T-cell (primary cell): ENCODE measurements at places on chromosomes 7 and 10. TPM values are rescaled to one million over a fixed set of nuclear protein-coding genes. Genes with fewer than 3 reads are reported as not detected.
A peak's percentile ranks its signal among the peaks of the same experiment; 100 is the strongest.

DNA sequence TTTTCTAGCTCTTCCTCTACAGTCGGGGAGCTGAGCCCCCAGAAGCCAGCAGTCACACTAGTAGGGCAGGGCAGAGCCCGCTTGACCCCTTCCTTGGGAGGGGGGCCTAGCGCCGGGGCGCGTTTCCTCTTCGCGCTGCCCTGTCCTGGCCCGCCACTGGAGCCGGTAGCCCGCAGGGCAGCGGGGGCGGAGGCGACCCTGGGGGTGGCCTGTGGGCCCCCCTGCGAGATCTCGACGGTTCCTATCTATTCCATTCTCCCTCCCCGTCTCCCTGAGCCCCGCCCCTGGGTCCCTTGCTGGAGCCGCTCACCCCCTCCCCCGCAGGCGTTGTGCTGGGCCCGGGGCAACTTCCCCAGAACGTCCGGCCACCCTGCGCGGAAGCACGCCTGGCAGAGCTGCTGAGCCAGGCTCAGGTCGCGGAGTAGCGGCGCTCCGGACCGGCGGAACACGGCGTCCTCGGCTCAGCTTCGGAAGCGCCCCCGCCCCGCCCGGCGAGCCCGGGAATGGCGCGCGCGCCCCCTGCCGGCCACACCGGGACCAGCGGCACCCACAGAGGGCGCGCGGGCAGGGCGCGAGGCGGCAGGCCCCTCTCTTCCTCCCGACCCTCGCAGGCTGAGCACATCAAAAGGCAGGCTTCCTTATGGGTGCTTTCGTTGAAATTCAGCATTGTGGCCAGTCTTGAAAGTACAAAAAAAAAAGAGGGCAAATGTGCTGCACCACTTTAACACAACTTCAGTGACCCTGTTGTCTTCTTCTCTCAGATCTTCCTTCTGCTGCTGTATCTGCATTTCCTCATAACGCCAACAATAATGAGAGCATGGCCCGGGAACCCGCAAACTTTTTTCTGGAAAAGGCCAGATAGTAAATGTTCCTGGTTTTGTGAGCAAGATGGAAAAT lies 327.6 kb downstream of the TNS3 start:
- peak; percentile 16 for DNase-seq

DNA sequence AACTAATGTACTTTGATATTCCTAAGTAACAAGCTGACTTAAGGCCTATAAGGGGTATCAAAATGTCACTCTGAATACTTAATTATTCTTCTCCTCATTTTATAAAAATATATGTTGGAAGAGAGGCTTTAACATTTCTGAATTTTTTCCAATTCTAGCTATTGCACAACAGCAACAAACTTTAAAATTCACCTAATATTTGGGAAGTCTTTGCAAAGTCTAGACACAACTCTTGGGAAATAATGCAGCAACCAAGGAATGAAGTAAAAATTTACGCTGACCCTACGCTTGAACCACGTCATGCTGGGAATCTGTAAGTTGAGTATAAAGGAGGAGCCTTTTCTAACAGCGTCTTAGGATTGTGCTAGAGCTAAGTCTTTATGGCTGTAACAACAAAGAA lies 243.9 kb upstream of the IMMP2L start:
- DNase-seq, result no peak

DNA sequence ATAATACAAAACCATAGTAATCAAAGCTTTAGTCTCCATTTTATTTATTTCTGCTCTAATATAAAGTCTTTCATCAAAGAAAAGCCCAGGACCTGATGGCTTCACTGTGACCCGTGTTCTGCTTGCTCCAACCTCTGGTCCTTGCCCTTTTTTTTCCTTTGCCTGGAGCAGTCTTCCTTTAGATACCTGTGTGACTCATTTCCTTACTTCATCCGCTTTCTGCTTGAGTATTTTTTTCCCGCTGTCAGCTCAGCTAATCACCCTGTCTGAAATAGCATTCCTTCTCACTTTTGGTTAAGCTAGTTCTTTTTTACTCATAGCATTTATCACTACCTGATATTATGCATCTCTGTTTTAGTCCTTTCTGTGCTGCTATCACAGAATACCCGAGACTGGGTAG lies 194.8 kb downstream of the ABCA13 start:
- no peak for DNase-seq

GRCh38 chr10:42551582-42552187 lies 86.7 kb downstream of the ZNF33B start:
- no peak for DNase-seq

The OR2F1 gene
- not detected for total RNA-seq

The PPP1R3C gene
- 0.19 TPM for total RNA-seq

The FOXP2 gene
- not detected for total RNA-seq
